ENCODE measurements at places on chromosomes 16 and 17. TPM values are rescaled to one million over a fixed set of nuclear protein-coding genes. Genes with fewer than 3 reads are reported as not detected.

DNA sequence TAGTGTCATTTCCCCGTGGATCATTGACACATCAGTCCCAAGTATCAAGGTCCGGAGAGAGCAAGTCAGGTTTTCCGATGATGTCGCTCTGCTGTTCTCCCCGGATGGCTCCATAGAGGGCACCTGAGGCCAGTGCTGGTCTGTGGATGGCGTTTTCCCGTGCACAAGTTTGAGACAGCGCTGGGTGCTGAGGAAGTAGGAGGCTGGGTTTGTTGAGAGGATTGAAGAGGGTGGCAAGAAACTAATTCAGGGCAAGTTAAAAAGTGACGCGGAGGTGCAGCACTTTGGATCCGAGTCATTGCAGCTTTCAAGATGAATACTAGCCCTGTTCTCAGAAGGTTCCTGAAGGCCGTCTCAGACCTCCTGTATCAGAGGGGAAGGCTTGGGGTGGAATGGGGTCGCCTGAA, 7.7 kb downstream of the NUBP1 start:
- no peak for DNase-seq

DNA sequence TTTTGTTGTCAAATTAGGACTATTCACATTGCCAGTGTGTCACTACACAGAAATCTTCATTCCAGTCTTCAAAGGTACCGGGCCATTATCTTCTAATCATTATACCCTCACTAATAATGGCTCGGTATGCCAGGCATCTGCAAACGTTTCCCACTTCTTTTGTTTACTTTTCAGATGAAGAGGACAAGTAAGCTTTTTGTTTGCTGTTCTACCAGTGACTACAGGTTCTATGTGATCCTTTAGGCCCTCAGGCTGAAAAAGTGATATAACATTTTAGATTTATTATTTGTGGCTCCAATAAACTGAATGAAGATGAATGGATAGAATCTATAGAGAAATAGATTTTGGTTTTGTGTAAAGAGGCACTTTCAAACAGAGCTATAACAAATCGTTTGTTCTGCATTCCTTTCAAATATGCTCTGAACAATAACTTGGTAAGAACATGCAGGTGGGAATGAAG, 403 bp upstream of the KRTAP3-1 start:
- DNase-seq = no peak

SECTM1 gene
- 127 TPM for total RNA-seq

TTC19 gene
- total RNA-seq = 52.2 TPM

DNA sequence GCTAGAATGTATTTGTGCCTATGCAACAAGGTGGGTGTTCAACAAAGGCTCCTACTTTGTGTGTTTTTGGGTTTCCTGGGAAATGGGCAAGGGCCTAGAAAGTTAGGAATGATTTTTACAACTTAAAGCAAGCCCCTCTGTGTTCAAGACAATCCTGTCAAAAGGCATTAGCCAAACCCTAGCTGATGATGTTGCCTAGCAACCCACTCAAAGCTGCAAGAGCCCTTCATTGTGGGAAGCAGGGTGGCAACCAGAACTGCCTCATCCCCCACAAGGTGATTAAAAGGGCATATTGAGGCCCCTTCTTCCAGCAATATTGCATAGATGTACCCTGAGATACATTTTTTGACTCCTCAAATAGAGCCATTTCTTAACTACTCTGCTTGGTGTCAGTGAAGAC, 16.0 kb upstream of the RASL10B start:
- no peak for DNase-seq

GRCh38 chr17:4879601-4880000, 19.7 kb upstream of the C17orf107 start:
- no peak for DNase-seq
